ENCODE measurements at places on chromosomes 3 and 15. TPM values are rescaled to one million over a fixed set of nuclear protein-coding genes. Genes with fewer than 3 reads are reported as not detected.

CERS3 gene
- total RNA-seq: 0.26 TPM

FOXB1 gene
- 5.9 TPM for total RNA-seq

SI gene
- not detected for total RNA-seq

UCN2 gene
- 1.3 TPM for total RNA-seq

SERINC4 gene
- total RNA-seq: 0.35 TPM

GOLGA8O gene
- total RNA-seq: not detected

DNA sequence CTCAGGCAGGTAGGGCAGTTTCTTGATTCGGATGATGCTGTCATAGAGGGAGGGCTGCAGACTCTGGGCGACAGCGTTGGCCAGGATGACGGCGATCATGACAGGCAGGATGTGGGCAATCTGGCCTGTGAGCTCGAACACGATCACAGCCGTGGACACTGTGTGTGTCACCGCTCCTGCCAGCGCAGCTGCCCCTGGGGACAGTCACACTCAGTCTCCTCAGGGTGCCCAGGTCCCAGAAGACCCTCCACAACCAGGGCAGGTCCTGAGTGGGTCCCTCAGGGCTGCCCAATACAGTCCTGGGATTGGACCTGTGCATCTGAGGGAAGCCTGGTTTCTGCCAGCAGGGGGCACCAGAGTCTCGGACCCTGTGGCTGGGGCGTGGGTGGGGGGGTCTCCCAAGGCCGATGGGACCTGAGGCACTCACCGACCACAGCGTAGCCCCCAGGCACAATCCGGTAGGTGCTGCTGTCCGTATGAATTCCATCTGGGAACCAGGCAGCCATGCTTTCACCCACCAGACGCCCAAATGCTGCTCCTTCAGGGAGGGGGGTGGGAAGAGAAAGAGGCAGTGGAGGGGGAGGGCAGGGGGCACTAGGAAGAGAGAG lies 7.2 kb downstream of the CLCN2 start:
- peak; percentile 66 for DNase-seq

DNA sequence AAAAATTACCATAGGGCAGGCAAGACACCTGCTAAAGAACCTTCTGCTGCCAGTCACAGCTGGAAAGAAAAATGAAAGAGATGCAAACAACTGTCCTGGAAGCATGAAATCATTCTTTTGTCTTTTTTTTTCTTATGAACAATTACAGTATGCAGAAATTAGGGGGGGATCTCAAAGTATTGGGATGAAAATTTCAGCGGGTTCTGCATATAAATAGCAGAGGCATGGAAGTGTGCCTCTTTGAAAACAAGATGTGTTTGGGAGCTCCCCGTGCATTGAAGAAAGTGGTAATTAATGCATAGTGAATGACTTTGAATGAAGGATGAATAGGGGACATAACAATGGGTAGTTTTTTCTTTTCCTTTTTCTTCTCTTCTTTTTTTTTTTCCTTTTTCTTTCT lies 431.2 kb downstream of the SOX2 start:
- no peak for DNase-seq

- DNase-seq: no peak
These were observed 10.3 kb downstream of the LIPC start for GRCh38 chr15:58442122-58442521.

GRCh38 chr3:188453431-188454384 lies 299.8 kb downstream of the LPP start:
- no peak for DNase-seq

- no peak for DNase-seq
These were observed 41.5 kb downstream of the SEMA3G start for GRCh38 chr3:52403271-52403841.

DNA sequence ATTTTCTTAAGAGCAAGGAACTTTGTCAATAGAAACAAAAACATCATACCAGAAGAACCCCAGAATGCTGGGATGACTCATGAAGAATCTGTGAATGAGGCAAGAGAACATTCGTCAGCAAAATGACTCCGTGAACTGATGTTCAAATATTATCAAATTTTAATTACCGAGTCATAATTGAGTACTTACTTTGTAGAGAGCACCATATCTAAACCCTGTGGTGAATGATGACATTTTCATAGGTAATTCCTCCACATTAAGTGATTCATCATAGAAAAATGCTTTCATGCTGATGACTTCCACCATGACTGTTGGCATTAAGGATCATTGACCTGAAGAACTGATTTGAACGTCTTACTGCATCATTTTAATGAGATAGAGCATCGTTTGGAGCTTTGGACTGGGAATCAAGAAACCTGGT lies 56.3 kb downstream of the PPARG start:
- no peak for DNase-seq

DNA sequence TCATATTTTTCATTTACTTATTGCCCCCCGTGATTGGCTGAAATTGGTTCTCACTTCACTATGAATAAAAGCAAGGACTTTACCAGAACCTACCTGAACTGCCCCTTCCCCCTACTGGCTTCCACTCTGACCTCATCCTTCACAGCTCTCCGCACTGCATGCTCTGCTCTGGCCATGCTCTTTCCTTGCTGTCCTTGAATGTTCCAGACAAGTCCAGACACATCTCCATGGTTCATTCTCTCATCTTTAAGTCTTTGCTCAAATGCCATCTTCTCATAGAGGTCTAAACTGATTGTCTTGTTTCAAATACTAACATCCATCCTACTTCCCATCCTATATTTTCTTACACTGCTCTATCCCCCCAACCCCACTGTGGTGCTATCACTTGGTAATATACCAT lies 129.4 kb downstream of the CHST2 start:
- DNase-seq: no peak

- no peak for DNase-seq
These were observed 84.3 kb upstream of the ABI3BP start for GRCh38 chr3:101077361-101078011.

DNA sequence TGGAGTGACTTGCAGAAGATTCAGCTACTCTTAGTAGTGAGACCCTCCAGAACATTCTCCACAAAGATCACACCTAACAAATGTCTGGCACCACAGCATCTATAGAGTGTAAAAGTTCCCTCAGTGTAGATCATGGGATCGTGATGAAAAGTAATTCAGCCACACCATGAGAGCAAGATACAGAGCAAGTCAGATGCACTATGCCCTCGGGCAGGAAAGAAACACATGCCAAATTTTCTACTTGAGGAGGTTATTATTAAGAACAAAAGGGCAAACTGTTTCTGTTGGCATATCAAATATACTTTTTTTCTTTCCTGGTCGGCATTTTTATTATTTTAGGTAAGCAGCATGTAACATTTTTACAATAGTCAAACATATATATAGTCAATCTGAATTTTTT lies 44.8 kb upstream of the SNTN start:
- DNase-seq: no peak

DNA sequence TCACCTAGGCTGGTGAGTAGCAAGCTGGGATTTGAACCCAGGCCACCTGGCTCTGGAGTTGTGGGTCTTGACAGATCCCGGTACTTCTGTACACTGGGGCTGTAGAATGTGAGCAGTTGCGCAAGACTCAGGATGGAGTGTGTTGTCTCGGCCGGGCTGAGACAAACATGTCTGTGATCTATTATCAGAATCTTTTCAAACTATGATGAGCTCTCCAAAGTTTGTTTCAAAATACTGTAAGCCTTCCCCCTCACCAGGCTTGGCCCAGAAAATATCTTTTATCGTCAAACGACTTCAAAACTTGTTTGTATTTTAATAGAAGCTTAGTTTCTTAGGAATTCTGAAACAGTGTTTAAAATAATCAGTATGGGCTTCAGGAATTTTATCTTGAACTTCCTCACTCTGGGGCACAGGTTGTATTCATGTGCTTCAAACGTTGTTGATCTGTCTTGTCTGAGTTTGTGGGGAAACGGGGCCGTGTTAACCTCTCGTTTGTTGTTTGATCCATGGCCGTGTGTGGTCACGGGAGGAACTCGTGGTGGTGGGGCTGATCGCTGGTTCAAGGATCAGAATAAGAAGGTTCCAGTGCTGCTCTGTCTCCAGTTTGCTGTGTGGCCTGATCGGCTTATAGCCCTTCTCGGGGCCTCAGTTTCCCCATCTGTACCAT lies 40.3 kb upstream of the TFRC start:
- no peak for DNase-seq

- no peak for DNase-seq
These were observed 1.7 kb downstream of the SCN11A start for GRCh38 chr3:39050029-39050428.

- peak; percentile 2 for DNase-seq
These were observed 381.0 kb downstream of the SOX2 start for GRCh38 chr3:182092662-182093262.

GRCh38 chr3:79032686-79033318 lies 735.0 kb downstream of the ROBO1 start:
- peak; percentile 33 for DNase-seq

GRCh38 chr3:95387242-95388021 lies 1324.6 kb downstream of the NSUN3 start:
- DNase-seq: no peak

GRCh38 chr15:80459818-80460217 lies 55.6 kb downstream of the ARNT2 start:
- no peak for DNase-seq

DNA sequence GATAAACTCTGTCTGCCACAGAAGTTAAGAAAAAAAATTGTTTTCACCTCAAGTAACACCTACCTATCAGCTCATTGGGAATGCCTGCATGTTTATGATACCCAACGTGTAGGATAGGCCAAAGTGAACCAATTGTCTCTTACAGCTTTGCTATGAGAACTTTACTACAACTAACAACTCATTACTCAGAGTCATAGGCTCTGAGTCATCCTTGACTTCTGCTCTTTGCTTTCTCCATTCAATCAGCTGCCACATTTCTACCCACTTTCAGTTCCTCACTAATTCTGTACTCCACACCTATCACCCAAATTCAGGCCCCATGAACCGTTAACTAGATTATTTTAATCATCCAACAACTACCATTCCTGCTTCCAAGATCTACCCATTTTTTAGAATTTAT lies 843.9 kb downstream of the TUSC7 start:
- no peak for DNase-seq

GRCh38 chr3:113223475-113224281 lies 12.3 kb downstream of the BOC start:
- DNase-seq: no peak

- DNase-seq: no peak
These were observed 45.8 kb upstream of the FOXP1 start for GRCh38 chr3:71629289-71629688.

- DNase-seq: no peak
These were observed 65.9 kb downstream of the ADAMTS9 start for GRCh38 chr3:64621726-64622395.

DNA sequence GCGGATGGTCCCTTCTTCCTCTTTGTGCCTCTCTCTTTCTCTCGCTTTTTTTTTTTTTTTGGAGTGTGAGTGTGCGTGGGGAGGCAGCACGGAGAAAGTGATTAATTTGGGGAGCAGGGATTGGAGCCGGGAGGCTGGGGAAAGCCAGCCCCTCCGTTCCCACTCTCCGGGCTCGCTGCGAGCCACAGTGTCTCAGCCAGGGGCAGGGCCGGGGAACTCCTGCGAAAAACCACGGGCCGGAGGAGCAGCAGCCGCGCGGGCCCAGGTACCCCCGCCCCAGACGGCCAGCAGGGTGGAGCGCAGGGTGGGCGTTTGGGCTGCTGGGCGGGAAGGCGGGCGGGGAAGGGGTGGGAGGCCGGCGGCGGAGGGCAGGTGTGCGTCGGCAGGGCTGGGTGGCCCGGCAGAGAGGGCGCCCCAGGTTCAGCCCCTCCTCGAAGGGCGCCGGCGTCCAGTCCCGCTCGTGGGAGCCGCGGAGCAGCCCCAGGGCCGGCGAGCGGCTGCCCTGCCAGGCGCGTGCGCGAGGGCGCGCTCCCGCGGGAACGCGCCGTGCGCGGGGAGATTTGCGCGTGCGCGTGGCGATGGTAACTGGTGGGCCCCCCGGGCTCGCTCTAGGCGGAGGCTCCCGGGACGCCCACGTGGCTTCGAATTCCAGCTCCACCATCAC lies 1.4 kb downstream of the CHL1 start:
- peak; percentile 8 for DNase-seq

DNA sequence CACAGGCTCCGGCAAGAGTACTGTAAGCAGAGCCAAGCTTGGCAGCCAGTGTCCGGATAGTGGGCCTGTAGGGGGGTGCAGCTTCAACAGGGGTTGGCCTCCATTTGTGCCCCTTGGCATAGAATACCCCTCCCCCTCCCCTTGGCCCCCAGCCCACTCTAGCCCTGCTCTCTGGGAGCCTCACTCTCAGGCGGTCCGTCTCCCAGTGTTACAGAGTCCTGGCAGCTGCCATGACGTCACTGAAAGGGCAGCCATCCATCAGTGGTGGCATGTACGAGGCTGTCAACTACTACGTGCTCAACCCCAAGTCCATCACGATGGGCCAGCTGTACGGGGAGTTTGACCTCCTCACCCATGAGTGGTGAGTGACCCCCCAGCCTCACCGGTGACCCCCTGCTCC lies 50.4 kb downstream of the DNAH1 start:
- DNase-seq: no peak

DNA sequence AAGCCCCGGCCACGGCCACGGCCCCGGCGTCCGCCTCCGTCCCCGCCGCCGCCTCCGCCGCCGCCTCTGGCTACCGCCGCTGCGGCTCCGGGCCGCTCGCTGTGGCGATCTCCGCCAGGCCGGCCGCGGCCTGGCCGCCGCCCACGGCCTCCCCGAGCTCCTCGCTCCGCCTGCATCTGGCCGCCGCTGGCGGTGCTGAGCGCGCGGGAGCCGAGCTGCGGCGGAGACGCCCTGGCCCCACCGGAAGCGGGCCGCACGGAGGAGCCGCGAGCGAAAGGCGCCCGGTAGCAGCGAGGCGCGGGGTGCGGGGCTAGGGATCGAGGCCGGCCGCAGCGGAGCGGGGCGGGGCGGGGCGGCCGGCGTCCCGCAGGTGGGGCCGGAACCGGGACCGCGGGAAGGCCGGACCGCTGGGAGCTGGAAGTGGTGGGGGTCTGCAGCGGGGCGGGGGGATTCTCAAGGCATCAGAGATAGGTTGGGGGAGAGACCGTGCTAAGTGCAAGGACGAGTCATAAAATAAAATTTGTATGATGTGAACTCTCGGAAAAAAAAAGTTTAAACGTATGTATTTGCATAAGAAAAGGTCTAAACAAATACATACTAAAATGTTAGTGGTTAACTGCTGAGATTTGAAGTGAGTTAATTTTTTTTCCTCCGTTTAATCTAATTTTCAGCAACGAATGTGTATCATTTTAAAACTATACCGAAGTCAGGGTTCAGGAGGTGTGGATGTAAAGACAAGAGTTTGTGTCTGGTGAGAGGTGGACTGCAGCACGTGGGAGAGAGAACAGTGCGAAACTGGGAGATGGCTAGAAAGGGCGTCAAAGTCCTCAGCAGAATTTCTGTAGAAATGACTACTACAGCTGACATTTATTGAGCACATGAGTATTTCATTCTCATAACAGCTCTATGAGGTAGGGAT lies at the start of gene AVEN:
Gene AVEN (minus strand): TSS at position 334 of the 919 bp plus-strand sequence. CDS start 158 bp downstream, at position 176.
- peak; percentile 45 for DNase-seq
